ENCODE measurements at places on chromosomes 4 and X.
A peak's percentile ranks its signal among the peaks of the same experiment; 100 is the strongest.

GRCh38 chr4:66911880-66912279 is 633.4 kb downstream of the CENPC start:
- peak; percentile 96 for DNase-seq

GRCh38 chr4:184980261-184980660 is 38.0 kb upstream of the HELT start:
- DNase-seq = no peak

GRCh38 chr4:75089206-75089605 is 156.3 kb downstream of the PARM1 start:
- no peak for DNase-seq

DNA sequence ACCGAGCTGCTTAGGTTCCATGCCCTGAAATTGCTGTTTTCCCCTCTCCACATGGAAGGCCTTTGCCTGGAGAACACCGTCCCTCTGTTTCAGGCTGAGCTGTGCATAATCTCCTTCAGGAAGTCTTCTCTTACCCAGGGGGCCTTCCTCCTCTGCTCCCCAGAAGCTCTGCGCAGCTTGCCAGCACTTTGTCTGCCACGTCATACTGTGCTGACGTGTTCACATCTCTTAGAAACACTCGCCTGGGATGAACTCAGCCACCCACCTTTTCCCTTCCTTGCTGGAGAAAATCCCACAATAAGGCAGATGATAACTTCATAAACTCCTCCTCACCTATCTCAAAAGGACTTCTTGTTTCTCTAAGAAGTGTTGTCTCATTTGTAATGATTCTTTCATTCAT is 110.7 kb downstream of the ARHGAP10 start:
- peak; percentile 89 for DNase-seq

- no peak for DNase-seq
These were observed 28.7 kb downstream of the TMEM31 start for GRCh38 chrX:103739421-103739820.

DNA sequence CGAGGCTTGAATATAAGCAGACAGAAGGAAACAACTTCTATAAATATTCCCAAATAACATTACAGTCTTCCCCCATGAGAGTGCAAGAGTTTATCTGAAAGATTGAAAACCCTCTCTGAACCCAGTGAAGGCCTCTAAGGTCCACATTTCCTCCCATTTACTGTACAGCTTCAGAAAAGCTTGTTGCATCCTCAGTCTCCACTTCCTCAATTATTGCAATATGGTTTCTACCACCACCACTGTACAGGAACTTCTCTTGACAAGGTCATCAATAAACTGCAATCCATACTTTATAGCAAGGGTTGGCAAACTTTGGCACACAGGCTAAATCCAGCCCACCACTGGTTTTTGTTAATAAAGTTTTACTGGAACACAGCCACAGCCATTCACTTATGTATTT is 239.0 kb downstream of the THOC2 start:
- no peak for DNase-seq

DNA sequence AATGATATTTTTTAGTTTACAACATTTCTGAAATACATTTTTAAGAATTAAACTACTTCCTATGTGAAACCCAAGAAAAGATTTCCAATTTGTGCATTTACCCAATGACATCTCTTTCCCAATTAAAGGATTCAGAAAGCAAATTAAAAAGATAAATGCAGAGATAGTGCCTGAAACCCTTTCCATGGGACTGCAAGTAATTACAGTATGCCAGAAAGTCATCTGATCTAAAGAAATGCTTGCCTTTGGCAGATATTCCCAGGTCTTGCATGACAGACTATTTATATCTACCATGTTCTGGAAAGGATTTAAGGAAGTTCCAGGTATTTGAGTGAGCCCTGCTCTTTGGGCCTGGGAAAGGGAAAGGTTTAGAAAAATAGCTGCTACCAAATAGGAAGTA is 41.6 kb upstream of the CXorf38 start:
- no peak for DNase-seq

DNA sequence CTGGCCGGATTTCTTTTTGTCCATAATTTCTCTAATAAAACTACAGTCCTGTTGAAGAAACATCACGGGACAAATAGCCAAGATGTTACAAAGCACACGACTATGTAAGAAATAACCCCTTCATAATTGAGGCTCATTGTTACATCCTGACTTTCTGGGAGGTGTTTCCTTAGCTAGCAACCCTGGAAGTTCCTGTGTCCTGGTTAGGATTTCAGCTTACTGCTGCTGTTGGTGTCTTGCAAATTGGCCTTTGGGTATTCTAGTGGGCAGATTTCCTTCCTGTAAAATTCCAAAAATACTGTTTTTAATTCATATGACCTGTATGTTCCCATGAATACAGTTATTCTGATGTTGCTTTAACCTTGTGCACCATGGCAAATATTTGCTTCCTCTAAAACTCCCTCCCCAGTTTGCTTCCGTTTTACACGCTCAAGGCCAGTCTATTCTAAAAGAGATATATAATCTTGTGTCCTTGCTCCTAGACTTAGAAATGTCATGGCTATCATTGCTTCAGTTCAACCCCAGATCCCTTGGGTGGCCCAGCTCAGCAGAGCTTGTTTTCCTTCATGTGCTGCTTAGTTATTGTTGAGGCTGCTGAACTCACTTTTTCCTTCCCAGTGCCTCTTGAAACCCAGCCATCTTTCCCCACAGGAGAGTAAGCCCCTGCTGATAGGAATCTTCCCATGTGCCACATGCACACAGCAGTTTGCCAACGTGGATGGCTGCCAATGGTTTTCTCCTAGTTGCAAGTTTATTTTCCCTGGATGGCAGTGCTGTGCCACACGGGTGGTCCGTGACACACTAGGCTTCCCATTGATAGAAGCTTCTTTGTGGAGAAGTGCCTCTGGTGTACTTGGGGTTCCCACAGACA is 75.8 kb downstream of the TSPAN7 start:
- DNase-seq = no peak

DNA sequence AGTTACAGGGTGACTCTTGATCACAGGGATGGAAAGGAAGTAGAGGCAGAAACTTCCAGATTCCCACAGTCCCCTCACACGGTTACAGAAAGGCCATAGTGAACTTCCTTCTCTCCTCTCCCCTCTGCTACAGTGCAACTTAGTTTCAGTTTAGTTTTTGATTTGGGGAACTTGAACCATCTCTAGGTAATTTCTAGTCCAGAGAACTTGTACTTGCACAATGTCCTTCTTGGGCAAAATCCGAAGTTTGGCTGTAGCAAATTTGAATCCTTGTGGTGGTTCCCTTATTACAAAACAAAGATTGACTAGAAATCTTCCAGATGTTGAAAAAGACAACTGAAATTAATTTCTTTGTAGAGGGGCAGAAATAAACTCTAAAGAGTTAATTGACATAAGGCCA is 1.2 kb upstream of the BLTP1 start:
- DNase-seq = no peak

DNA sequence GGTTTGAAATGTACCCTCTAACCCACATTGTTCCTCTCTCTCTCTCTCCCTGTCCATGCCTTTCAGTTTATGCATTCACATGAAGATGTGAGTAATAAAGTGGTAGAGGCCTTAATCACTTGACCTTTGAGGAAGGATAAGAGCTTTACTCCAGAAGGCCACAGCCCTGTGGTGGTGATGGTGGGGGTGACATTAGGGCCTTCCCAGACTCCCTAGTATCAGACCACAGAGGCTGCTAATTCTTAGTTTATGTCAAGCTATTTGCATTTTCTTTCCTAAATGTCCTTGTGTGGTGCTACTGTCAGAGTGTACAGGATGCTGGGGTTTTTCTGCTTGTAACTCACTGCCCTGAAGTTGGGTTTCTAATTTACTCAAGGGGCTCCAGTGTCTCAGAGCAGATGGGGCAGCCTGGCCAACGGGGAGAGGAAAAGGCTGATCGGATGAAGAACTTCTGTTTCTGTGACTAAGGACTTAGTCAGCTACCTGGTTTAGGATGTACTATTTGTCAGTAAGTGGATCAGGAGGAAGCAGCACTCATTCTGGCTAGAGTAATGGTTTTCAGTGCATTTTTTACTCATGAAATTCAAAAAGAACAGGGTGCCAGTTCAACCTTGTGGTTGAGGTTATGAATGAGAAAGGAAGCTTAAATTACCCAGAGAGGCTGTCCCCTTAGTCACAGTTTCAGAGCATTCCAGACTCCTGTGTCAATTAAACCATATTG is 509.6 kb upstream of the DIPK2B start:
- peak; percentile 99 for DNase-seq

GRCh38 chr4:168920441-168921065 is 89.5 kb downstream of the CBR4 start:
- DNase-seq = no peak

- DNase-seq = peak; percentile 55
These were observed 116.1 kb downstream of the PCDH7 start for GRCh38 chr4:30836231-30836630.

GRCh38 chr4:40258627-40259026 is 61.8 kb downstream of the RHOH start:
- DNase-seq = no peak

DNA sequence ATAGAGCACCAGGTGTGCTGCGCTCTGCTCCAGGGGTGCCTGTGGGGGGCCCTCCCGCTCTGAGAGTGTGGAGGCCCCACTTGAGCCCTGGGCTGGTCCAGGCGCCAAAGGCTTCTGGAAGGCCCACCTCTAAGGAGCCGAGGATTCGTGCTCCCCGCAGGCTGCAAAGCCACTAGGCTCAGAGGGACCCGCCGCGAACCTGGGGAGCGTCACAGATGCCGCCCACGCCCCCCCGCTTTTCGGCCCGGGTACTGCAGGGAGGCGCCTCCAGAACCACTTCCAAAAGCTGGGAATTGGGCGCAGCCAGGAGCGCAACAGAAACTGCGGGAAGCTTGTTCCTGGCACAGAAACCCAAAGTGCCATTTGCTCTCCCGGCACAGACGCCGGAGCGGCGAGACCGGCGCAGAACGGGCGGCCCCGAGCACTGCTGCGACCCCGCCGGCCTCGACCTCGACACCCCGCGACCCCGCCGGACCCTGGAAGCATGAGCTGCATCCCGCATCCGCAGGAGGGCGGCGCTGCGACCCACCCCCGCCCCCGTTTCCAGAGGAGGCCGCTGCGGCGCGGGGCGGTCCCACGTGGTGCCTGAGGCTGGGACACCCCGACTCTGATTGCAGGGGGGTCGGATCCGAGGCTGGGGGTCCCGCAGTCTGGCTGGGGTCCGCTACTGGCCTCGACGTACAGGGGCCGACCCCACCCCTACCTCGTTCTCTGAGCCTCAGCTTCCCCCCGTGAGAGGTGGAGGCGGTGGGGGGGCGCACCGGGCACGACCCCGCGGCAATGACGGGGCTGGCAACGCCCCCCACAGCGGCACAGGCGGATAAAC is 30.8 kb downstream of the CPLX1 start:
- DNase-seq = no peak

DNA sequence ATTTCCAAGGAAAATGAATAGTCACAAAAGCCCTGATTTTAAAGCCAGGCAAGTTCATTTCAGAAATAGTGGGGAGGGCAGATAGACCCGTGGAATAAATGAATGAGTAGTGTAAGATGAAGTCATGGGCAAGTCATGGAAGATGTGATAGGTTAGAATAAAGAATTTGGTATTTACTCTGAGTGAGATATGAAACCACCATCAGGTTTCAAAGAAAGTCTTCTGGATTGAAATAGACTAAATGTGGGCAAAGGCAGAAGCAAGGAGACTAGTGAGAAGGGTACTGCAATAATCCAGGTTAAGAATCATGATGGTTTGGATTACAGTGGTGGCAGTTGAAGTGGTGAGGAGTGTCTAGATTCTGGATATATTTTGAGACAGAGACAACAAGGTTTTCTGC is 218.5 kb upstream of the AFF2 start:
- no peak for DNase-seq

DNA sequence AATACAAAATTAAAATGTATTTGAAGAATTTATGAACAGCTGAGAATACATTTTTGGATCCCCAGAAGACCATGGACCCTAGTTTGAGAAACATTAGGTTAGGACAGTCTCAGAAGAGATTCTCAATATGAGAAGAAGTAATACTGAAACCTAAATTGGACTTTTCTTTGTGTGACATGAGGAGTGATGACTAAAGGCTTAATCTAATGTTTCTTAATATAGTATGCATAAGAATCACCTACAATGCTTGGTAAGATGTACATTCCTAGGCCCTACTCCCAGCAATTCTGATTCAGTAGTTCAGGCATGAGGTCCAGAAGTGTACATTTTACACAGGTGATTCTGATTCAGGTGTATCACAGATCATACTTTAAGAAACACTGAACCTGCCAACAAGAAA is 31.6 kb upstream of the HUWE1 start:
- DNase-seq = no peak

DNA sequence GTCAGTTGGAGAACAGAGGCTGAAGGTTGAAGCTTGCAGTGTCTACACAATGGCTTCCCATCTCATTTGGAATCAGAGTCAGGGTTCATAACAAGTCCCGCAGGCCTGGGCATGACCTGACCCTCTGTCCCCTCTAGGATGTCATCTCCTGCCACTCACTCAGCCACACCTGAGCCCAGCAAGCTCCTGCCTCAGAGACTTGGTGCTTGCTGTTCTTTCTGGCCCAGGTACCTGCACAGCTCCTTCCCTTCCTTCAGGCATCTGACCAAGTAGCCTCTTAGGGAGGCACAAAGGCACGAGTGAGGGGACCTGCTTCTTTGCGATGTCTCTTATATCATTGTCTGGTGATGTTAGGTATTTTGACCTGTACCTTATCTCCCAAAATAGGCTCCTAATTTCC is 9.0 kb downstream of the ZBTB49 start:
- no peak for DNase-seq

DNA sequence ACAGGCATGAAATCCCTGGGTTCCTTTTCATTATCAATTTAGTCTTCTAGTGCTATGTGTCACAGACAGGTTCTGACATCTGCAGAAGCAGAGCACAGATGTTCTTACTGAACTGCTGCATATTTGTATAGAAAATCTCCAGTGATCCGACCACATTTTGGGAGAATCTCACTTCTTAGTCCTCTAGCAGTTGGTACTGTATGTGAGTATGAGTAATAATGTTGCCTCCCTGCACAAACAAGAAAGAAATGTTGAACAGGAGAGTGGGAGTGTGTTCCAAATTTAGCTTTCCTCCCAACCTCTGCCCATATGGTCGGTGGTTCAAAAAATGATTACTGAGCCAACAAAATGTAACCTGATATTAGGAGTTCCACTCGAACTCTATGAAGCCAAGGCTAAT is 165.3 kb upstream of the GPC4 start:
- DNase-seq = peak; percentile 70

DNA sequence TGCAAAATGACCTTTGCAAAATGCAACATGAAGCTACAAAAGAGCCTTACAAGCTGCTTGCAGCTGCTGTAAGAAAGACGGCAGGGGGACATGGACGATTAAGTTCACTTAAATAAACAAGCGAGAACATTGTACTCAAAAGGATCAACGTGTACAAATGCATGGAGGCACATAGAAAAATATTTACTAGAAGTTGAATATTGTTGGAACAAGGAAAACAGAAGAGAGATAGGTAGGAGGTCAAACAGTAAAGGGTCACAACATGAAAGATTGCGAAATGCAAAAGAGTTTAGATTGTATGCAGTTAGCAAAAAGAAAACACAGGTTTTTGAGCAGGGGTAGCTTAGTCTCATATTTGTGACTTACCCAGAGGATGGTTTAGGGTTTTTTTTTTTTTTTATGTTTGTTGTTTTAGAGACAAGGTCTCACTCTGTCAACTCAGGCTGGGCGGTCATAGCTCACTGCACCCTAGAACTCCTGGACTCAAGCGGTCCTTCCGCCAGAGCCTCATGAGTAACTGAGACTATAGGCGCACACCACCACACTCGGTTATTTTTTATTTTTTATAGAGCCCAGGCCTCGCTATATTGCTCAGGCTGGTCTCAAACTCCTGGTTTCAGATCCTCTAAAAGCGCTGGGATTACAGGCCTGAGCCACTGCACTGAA is 1.4 kb upstream of the PHF8 start:
- DNase-seq = no peak

GRCh38 chr4:26596843-26597242 is 13.0 kb downstream of the TBC1D19 start:
- DNase-seq = no peak

Data from astrocyte (in vitro differentiated cells and primary cell).